ENCODE measurements at places on chromosomes 13 and 19. TPM values are rescaled to one million over a fixed set of nuclear protein-coding genes. Genes with fewer than 3 reads are reported as not detected.

ZSCAN1 gene
- total RNA-seq, result not detected

PARP4 gene
- total RNA-seq, result 43.5 TPM

OR7D2 gene
- total RNA-seq, result not detected

ABHD13 gene
- 4.0 TPM for total RNA-seq

CALR3 gene
- not detected for total RNA-seq

ZNF221 gene
- 0.38 TPM for total RNA-seq

ZNF536 gene
- not detected for total RNA-seq

OR7D4 gene
- not detected for total RNA-seq

EPSTI1 gene
- total RNA-seq, result 0.30 TPM

SIGLEC12 gene
- total RNA-seq, result not detected

HIPK4 gene
- total RNA-seq, result 0.16 TPM

GNG8 gene
- total RNA-seq, result not detected

AXL gene
- 114 TPM for total RNA-seq

ZNF154 gene
- not detected for total RNA-seq

CYP4F8 gene
- not detected for total RNA-seq

HCST gene
- 0.19 TPM for total RNA-seq

FBXW9 gene
- total RNA-seq, result 12.1 TPM

ZNF534 gene
- total RNA-seq, result not detected

CYP2F1 gene
- not detected for total RNA-seq

PSG1 gene
- total RNA-seq, result 0.23 TPM

FAM124A gene
- total RNA-seq, result 2.4 TPM

IZUMO4 gene
- total RNA-seq, result 0.30 TPM

ZNF460 gene
- 1.9 TPM for total RNA-seq

KLF1 gene
- total RNA-seq, result 0.11 TPM

ZNF66 gene
- not detected for total RNA-seq

C2CD4C gene
- total RNA-seq, result 0.53 TPM

GRIK5 gene
- total RNA-seq, result 0.53 TPM

LGALS14 gene
- not detected for total RNA-seq

CKAP2 gene
- 28.6 TPM for total RNA-seq

Measured in A549 treated with dexamethasone at 1 μM for 4 hours (cell line).